ENCODE measurements at places on chromosomes 6 and 20. TPM values are rescaled to one million over a fixed set of nuclear protein-coding genes. Genes with fewer than 3 reads are reported as not detected.

The FUT9 gene
- total RNA-seq, result 2.2 TPM

The RIMS1 gene
- total RNA-seq, result 4.5 TPM

GRCh38 chr6:26358511-26358981, 6.5 kb upstream of the BTN3A2 start:
- no peak for DNase-seq
- peaks cover 3% of the 10 kb centered on the region for H3K4me1 ChIP-seq
- no peaks in the 10 kb centered on the region for H3K27me3 ChIP-seq
- no peak overlapping the region for H3K27ac ChIP-seq

GRCh38 chr6:135631821-135632220, 134.3 kb upstream of the AHI1 start:
- H3K4me1 ChIP-seq, result no peaks in the 10 kb centered on the region
- peaks cover 2% of the 10 kb centered on the region for H3K27me3 ChIP-seq
- no peaks in the 10 kb centered on the region for H3K36me3 ChIP-seq
- no peak overlapping the region for H3K4me3 ChIP-seq
- DNase-seq, result no peak

GRCh38 chr20:33443006-33443511, 504 bp downstream of the SNTA1 start:
- H3K27ac ChIP-seq, result no peak overlapping the region
- H3K4me1 ChIP-seq, result peaks cover 18% of the 10 kb centered on the region
- DNase-seq, result no peak
- H3K36me3 ChIP-seq, result no peaks in the 10 kb centered on the region

DNA sequence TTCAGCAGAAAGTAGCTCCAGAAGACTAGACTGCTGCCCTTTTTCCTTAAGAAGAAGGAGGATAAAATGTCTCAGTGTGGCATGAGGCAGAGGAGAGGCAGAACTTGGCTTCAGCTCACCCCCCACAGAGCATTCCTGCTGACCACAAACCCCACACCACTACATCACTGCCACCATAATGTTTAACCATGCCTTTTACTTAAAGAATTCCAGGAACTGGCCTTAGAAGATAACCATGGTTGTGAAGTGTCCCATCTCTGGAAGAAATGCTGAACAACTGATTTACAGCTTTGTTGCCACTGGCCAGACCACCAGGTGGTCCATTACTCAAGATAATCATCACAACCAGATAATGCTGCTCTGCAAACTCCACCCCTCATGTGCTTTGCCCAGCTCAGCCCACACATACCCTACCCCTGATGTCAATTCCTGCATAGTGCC, 154.1 kb downstream of the CD24 start:
- no peaks in the 10 kb centered on the region for H3K36me3 ChIP-seq
- no peak overlapping the region for H3K27ac ChIP-seq
- no peak for DNase-seq
- H3K27me3 ChIP-seq, result no peaks in the 10 kb centered on the region

DNA sequence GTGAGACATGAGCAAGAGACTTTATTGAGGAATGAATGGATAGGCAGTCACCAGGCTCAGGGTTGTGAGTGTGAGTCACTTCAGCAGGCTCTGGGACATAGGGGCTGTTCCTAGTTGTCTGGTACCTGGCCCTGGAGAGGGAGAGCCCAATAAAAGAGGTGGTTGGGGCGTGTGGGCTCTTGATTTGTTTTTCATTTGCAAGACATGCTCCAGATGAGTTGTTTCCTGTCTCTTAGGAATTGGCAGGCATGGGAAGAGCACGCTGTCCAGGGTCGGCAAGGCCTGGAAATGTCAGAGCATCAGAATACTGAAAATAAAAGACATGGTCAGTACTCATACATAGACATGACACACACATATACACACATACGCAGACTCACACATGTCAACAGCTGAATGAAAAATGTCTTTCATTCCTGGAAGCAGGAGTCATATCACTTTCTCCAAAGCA, 166.3 kb upstream of the SULF2 start:
- no peaks in the 10 kb centered on the region for H3K27me3 ChIP-seq
- no peak overlapping the region for H3K27ac ChIP-seq
- H3K4me1 ChIP-seq, result peaks cover 35% of the 10 kb centered on the region
- H3K4me3 ChIP-seq, result no peak overlapping the region

Data from neural crest cell (in vitro differentiated cells).